Nephron progenitor cell (in vitro differentiated cells): ENCODE measurements at places on chromosomes 7 and 10.

- peak; percentile 68 for DNase-seq
These were observed at the start of gene FAM20C for GRCh38 chr7:191981-192649. Gene FAM20C (plus strand): TSS chr7:192571. CDS start chr7:193200, 629 bp downstream.

- no peak for DNase-seq
These were observed 2.8 kb upstream of the ELN start for GRCh38 chr7:74025146-74025545.

- DNase-seq = no peak
These were observed 7.1 kb upstream of the PAX2 start for GRCh38 chr10:100738055-100738827.

GRCh38 chr10:52004342-52004949, 305.1 kb upstream of the CSTF2T start:
- DNase-seq = no peak

- no peak for DNase-seq
These were observed 416.9 kb upstream of the MKI67 start for GRCh38 chr10:128543151-128543550.

DNA sequence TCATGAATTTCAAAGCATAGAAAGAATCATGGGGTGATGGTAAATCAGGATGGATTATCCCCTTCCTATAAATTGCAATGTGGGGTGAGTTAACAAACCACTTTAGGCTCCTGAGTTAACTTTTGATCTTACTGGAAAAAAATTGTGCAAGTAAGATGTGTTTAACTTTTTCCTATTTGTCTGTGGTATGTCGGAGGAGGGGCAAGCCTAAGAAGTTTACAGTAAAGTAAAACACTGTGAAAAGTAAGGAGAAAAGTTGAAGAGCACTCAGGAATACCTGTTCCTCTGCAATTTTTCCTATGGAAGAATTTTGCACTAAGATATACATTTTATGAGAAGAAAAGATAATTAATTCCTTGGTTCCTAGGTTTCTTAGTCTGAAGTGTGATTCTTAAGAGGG, 44.4 kb downstream of the IFIT5 start:
- DNase-seq = no peak

DNA sequence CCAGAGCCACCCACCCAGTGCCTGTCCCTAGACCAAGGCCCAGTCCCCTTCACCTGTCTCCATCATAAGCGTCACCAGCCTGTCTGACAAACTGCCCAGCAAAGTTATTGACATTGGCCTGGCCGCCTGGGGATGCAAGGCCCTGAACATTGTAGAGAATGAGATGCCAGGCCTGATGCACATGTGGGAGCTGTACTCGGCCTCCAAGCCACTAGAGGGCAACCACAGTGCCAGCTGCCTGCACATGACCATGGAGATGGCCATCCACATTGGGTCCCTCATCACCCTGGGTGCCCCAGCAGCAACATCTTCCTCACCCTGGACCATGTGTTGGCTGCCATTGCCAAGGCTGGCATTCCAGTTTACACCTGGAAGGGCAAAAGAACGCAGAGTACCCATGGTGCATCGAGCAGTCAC, 63.7 kb upstream of the ANTXRL start:
- no peak for DNase-seq

DNA sequence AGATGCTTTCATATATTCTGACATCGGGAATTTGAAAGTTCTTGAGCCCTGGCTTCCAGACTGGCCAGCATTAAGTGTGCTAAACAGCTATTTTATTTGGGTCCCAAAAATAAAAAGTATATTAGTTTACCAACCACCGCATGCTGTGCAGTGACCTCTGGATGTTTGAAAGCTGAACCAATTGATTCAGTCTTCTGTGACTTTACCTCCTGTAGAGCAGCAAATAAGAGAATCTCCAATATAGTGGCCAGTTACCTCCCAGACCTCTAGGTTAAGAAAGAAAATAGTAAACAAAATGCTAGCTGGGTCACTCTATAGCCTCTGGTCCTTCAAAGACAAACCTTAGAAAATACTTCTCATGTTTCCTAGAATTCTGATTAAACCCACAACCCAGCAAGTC, 424.6 kb upstream of the NFE2L3 start:
- no peak for DNase-seq

- peak; percentile 18 for DNase-seq
These were observed 32.6 kb upstream of the ZNRF2 start for GRCh38 chr7:30251708-30252329.

GRCh38 chr7:110718503-110719205, 372.3 kb upstream of the LRRN3 start:
- no peak for DNase-seq

DNA sequence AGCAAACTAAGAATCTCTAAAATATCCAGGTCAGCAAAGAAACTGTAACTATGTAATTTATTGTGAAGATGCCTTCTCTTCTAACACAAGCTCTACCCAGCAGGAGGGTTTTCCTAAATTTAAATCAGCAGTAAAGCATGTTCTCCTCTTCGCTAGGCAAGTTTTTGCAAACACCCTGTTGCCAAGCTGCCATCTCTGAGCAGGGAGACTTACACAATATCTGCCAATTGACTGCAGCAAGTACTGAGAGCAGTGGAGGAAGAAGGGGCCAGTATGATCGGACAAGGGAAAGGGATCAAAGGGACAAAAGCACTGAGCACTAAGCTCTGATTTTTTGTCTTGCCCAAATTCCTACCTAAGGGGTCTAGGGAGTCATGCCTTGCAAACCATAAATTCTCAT, 16.0 kb upstream of the LANCL2 start:
- no peak for DNase-seq

- no peak for DNase-seq
These were observed 426.9 kb downstream of the CCSER2 start for GRCh38 chr10:84755311-84755710.

GRCh38 chr7:1700536-1701333, 30.7 kb downstream of the ELFN1 start:
- DNase-seq = no peak

- no peak for DNase-seq
These were observed 258.0 kb downstream of the GFRA1 start for GRCh38 chr10:116014871-116015582.

GRCh38 chr10:49092477-49092876, 22.8 kb downstream of the VSTM4 start:
- no peak for DNase-seq

GRCh38 chr10:26743841-26744240, 46.3 kb downstream of the PDSS1 start:
- DNase-seq = no peak

GRCh38 chr10:119352042-119352441, 144.7 kb downstream of the GRK5 start:
- DNase-seq = no peak

DNA sequence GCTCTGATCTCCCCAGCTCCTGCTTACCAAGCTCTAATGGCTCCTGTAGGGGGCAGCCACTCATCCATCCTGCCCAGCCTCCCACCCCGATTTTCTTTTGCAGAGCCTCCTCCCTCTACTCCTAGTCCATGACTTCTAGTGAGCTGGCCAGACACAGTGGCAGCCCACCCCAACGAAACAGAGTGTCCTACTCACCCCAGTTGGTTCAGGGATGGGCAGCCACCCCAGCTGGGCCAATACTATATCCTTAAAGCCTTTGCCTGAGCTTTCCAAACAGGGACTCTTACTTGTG, 77.1 kb downstream of the GRID1 start:
- no peak for DNase-seq

- peak; percentile 51 for DNase-seq
These were observed 8.6 kb upstream of the INHBA start for GRCh38 chr7:41711283-41712064.

DNA sequence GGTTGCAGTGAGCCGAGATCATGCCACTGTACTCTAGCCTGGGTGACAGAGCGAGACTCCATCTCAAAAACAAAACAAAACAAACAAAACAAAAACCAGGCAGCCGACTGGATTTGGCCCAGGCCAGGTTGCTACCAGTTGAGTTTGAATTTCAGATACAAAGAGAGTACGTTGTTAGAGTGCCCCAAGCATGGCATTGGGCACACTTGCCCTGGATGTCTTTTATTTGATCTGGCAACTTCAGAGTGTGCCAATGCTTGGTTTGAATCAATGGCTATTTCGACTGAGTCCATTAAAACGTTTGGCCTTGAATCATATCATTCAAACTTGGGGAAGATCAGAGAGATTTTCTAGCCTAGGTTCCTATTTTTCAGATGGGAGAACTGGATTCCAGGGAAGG, 213.4 kb upstream of the SHH start:
- no peak for DNase-seq

DNA sequence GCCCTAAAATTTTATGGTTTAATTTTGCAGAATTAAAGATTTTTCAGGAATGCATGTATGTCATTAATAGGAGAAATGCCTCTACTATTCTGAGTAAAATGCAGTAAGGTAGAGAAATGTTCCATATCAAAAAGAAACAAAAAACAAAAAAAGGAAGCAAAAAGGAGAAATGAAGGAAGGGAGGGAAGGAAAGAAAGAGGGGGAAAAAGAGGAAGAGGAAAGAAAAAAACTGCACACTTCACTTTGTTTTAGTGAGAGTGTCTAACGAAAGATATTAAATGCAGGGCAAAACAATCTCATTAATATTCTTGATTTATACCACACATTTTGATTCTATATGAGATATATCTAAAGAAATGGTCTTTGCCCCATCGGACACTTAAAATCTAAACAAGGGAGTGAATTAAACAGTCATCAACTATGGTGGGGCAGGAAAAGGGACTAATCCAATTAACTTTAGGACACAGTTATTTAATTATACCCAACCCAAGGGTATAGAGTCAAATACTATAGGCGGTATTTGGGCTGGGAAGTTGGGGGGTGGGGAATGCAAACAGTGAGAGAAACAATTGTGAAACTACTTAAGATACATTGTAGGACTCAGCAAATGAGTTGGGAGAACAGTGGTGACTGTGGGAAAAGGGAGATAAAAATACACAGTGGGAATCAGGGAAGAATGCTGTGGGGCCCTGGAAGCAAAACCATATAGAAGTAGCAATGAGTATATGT, 27.0 kb downstream of the IMMP2L start:
- no peak for DNase-seq

- DNase-seq = no peak
These were observed 57.8 kb downstream of the ZRANB1 start for GRCh38 chr10:124999433-125000365.

DNA sequence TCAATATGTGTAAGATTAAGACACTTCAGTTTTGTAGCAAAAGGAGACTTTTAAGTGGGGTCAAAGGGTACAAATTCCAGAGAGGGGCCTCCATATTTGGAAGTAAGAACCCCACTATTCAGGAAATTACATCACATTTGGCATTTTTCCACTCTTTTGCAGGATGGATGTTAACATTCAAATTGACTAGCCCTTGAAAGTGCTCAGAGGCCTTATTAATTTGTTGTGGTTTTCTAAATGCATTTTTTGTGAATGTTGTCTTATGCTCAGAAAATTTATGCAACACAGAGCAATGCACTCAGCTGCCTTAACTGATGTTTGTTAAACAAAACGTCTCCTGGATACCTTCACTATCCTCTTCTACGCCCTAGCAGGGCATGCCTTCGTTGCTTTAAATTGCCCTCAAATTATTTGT, 50.9 kb upstream of the PDLIM1 start:
- DNase-seq = no peak

- no peak for DNase-seq
These were observed 117.9 kb upstream of the KLF6 start for GRCh38 chr10:3902809-3903410.

DNA sequence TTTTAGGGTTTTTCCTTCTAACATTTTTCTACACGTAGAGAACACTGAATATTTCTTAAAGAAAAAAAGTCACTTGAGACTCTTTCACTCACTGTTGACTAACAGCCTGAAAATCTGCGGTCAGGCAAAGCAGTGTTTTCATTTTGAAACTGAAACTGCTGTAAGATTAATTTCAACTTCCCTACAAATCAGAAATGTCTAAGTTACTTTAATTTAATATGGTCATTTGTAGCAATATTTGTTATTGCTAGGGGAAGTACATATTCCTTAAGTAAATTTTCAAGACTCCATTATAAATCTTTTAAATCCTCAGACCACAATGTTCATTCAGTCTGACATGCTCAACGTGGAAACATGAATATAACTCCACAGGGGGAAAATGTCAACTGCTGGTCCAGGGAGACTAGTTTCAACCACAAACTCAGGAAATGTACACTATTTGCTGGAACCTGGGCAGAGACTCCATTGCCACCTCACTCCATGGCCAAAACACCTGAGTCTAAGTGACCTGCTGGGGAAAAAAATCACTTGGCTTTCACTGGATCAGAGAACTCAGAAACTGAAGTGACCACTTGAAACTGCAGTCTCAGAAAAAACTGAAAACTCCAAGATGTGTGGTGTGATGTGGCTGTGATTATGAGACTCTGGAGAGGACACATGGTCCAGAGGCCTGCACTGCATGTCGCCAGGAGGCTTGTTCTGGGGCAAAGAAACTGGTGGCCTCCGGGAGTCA, 161.2 kb downstream of the TAX1BP1 start:
- no peak for DNase-seq

DNA sequence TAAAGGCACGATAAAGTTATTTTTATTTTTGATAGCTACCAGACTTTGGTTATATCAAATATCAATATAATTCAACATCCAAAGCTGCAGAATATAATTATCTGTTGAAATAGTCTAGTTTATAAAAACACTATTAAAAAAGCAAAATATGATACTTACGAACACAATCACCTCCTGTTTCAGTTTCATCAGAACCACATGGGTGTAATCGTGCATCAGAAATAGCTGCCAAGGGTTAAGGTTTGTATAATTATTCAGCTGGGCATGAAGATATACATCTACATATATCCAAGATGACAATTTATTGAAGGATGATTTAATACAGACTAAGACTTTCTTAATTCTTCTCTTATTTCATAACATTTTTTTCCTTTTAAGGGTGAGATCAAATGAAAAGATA, 20.3 kb downstream of the VWDE start:
- no peak for DNase-seq

DNA sequence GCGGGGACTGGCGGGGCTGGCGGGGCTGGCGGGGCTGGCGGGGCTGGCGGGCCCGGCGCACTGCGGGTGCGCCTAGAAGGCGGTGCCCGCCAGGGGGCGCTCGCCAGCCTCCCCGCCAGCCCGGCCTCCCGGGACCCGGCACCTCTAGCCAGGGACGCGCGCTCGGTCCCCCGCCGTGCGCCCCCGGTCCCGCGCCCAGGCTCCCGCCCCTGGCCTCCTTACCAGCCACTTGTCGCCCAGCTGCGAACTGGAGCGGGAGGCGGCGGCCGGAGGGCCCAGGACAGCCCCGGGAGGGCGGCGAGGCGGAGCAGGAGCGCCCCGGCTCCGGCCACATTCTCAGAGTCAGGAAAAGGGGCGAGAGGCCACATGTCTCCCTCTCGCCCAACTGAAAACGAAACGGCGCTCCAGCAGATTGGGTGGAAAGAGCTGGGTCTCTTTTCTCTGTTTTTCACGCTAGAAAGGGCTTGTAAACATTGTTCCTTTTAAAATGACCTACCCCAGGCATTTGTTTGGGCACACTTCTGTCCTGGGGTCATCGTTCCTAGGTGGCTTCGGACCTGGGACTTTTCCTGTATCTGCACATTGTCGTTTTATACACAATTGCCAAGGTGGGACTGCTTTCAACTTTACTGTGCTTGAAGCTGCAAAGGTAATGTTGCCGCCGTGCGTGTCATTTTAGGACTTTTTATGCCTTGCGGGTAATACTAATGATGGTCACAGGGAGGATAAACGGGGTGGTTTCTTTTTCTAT, 378 bp upstream of the PRKCQ start:
- DNase-seq = peak; percentile 94

GRCh38 chr10:24952143-24952706, at the start of gene PRTFDC1:
Gene PRTFDC1 (minus strand): TSS chr10:24952606. CDS start chr10:24952575, 31 bp downstream.
- peak; percentile 30 for DNase-seq
